ENCODE measurements at places on chromosomes 5 and 9. TPM values are rescaled to one million over a fixed set of nuclear protein-coding genes. Genes with fewer than 3 reads are reported as not detected.

- H3K36me3 ChIP-seq: no peaks in the 10 kb centered on the region
- H3K4me3 ChIP-seq: no peak overlapping the region
- no peak for DNase-seq
- H3K27me3 ChIP-seq: no peaks in the 10 kb centered on the region
- H3K4me1 ChIP-seq: no peaks in the 10 kb centered on the region
Observed at GRCh38 chr5:135065306-135066265, 31.6 kb upstream of the PITX1 start.

DNA sequence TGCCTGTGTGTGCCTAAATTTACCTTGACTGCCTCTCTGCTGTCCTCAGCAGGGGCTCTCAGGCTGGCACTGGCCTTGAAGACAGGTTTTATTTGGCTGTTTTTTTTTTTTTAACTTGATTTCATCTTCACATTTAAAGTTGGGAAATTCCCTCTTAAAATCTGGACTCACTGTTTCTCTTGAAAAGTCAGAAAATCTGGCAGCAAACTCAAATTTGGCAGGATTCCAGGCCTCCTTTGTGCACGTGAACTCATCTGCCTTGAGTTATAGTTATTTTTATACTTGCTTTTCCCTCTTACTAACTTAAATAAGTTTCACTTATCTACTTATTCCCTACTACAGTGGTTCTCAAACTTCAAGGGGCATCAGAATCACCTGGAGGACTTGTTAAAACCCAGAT, 118.4 kb upstream of the MAP3K1 start:
- no peak overlapping the region for H3K4me3 ChIP-seq
- H3K4me1 ChIP-seq: peaks cover 22% of the 10 kb centered on the region
- H3K27me3 ChIP-seq: no peaks in the 10 kb centered on the region
- H3K36me3 ChIP-seq: no peaks in the 10 kb centered on the region
- no peak overlapping the region for H3K27ac ChIP-seq

Gene PCDHB3
- not detected for total RNA-seq

Gene C5orf63
- 7.6 TPM for total RNA-seq

Gene SLC6A19
- 0.29 TPM for total RNA-seq

Gene ZNF618
- 1.2 TPM for total RNA-seq

DNA sequence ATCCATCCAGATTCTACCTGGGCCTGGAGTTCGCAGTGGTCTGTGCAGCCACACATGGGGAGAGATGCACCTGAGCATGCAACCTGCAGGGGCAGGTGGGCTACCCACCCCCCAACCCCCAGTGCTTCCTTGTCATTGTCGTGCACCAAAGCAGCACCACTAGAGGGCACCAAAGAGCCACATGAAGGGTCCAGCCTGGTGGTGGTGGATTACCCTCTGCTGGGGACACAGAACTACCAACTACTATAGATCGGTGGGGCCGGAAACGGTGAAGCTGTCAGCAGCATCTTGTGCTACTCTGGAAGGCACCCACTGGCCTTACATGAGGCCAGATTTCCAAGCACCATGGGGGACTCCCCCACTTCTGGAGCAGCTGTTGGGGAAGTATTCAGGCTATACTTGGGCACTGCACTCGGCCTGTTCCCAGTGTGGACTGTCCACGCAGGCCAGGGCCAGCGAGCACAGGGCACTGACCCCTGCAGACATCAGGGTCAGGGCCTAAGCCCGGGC, 60.2 kb upstream of the TBC1D2 start:
- DNase-seq: peak; percentile 90
- H3K36me3 ChIP-seq: no peaks in the 10 kb centered on the region
- no peak overlapping the region for H3K4me3 ChIP-seq
- no peaks in the 10 kb centered on the region for H3K4me1 ChIP-seq

Gene TXNDC8
- not detected for total RNA-seq

Gene IL5
- not detected for total RNA-seq

DNA sequence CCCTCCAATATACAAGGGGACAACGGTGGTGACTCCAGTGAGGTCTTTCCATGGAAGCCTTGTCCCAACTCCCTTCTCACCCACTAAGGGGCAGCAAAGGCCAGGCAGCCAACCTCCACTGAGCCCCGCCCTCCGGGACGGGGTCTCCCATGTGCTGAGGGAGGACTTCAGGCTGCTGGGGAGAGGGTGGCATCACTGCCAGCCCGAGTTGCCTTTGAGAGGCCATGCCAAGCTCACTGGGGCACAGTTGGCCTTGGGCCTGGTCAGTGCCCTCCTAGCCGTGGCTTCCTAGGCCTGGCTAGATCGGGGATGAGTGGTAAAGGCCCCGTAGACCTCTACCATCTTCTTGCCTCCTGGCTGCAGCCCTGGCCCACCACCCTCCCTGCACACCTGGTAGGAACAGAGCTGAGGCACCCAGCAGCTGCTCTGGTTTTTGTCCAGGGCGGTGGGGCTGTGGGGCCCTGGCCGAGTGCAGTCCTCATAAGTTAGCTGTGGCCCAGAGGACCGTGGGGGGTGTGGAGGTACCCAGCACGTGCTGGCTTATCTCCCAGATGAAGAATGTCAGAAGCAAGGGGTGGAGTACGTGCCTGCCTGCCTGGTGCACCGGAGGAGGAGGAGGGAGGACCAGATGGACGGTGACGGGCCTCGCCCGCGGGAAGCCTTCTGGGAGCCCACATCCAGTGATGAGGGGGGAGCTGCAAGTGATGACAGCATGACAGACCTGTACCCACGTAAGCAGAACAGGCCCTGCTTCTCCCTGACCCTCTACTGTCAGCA, 3.2 kb downstream of the SURF2 start:
- H3K27me3 ChIP-seq: no peaks in the 10 kb centered on the region
- H3K4me3 ChIP-seq: no peak overlapping the region
- peaks cover 2% of the 10 kb centered on the region for H3K36me3 ChIP-seq
- DNase-seq: peak; percentile 70

DNA sequence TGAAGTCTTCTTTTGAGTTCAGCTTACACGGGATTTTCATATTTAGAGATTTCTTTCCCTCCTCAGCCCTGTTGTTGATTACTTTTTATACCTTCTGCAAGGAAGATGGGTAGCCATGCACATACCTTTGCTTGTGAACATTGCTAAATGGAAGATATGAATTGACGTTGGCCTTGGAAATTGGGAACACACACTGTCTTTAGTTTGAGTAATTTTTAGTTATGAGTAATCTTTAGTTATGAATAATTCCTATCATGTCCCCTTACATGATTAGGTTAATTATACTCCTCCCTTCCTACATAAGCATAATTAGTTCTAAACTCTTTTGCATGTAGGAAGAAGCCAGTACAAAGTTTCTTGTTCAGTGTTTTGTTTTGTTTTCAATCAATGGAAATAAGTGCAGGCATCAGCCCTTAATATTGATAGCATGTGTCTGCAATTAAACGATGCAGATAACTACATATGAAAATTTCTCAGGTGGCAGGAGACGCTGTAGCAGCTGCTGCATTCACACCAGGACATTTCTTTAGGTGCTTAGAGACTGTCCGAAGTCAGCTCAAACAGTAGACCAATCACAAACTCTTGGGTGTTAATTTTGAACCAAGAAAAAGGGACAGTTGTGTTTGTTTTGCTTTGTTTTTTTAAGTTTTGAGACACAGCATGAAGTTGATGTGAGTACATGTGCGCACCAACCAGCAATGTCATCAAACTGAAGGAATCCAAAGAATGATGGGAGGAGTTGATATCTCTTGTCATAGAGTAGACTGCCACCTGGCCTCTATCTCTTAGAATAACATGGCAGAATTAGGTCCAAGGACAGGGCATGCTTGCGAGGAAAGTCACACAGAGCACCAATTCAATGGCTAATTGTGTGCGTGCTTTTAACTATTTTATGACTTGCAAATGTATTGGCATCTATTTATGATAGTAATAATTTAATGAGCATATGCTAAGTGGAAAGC, 51.4 kb downstream of the SMARCA2 start:
- no peaks in the 10 kb centered on the region for H3K4me1 ChIP-seq
- no peak overlapping the region for H3K4me3 ChIP-seq
- no peak overlapping the region for H3K27ac ChIP-seq
- DNase-seq: no peak
- no peaks in the 10 kb centered on the region for H3K27me3 ChIP-seq
- H3K36me3 ChIP-seq: no peaks in the 10 kb centered on the region

DNA sequence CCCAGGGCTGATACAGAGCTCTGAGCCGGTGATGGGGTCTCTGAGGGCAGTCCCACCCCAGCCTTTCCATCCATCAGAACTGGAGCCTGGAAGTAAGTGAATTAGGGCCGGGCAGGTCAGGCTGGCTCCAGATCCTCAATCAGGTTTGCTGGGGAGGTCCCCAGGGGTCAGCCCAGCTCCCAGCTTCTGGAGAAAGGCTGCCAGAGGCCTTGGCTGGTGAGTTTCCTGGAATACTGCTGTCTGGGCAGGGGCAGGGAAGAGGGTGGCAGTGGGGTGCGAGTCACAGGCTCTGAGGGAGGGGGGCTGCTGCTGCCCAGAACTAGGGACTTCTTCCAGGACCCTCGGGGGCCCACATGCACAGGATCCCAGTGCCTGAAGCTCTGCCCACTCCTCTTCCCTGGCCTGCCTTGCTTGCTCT, 200.6 kb upstream of the MVB12B start:
- DNase-seq: no peak
- H3K36me3 ChIP-seq: no peaks in the 10 kb centered on the region
- H3K27ac ChIP-seq: peak overlapping the region; percentile 18
- peaks cover 46% of the 10 kb centered on the region for H3K4me1 ChIP-seq

Gene ERCC8
- 18.3 TPM for total RNA-seq

Gene SHB
- total RNA-seq: 18.4 TPM

GRCh38 chr5:16568875-16569580, 47.8 kb downstream of the RETREG1 start:
- DNase-seq: no peak
- no peak overlapping the region for H3K27ac ChIP-seq
- no peaks in the 10 kb centered on the region for H3K36me3 ChIP-seq
- H3K4me1 ChIP-seq: peaks cover 3% of the 10 kb centered on the region

- no peaks in the 10 kb centered on the region for H3K4me1 ChIP-seq
- no peak overlapping the region for H3K27ac ChIP-seq
- H3K36me3 ChIP-seq: no peaks in the 10 kb centered on the region
Observed at GRCh38 chr9:131017067-131017466, 8.1 kb downstream of the LAMC3 start.

DNA sequence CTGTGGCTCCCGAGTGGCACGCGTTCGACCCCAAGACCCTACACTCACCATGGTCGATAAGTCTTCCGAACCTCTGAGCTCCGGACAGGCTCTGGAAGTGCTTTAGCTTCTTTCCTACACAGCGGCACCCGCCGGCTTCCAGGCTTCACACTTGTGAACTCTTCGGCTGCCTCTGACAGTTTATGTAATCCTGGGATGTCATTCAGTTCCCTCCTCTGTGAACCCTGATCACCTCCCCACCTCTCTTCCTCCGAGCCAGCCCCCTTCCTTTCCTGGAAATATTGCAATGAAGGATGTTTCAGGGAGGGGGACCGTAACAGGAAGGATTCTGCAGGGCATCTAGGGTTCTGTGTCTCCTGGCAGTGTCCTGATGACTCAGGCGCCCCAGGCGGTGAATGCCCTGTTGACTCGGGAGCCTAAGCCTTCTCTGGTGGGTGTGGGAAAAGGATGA, at the start of gene CD14:
Gene CD14, minus strand, starts transcription at position 155 of the 451 bp plus-strand sequence. Its CDS starts 104 bp downstream, at position 51.
- H3K4me3 ChIP-seq: peak within 1 kb of the TSS; percentile 49
- H3K27me3 ChIP-seq: no peaks in the 10 kb centered on the region
- H3K4me1 ChIP-seq: peaks cover 17% of the 10 kb centered on the region

Gene DBH
- total RNA-seq: not detected

GRCh38 chr5:140110646-140110957, 3.3 kb upstream of the PURA start:
- H3K4me1 ChIP-seq: peaks cover 4% of the 10 kb centered on the region
- no peaks in the 10 kb centered on the region for H3K27me3 ChIP-seq
- DNase-seq: no peak
- no peaks in the 10 kb centered on the region for H3K36me3 ChIP-seq
- no peak overlapping the region for H3K27ac ChIP-seq
- no peak overlapping the region for H3K4me3 ChIP-seq

Gene FBXL7
- total RNA-seq: not detected

Gene C5orf52
- not detected for total RNA-seq

GRCh38 chr9:126420643-126421564, 94.3 kb downstream of the MVB12B start:
- DNase-seq: no peak
- H3K4me1 ChIP-seq: no peaks in the 10 kb centered on the region
- no peak overlapping the region for H3K4me3 ChIP-seq

- H3K4me1 ChIP-seq: peaks cover 46% of the 10 kb centered on the region
- no peak for DNase-seq
- H3K4me3 ChIP-seq: 0 out of 2 replicates have a peak overlapping the region, but pooled peaks have one; percentile 3
- peak overlapping the region; percentile 95 for H3K27ac ChIP-seq
- no peaks in the 10 kb centered on the region for H3K27me3 ChIP-seq
Observed at GRCh38 chr9:129414993-129415941, 205.6 kb downstream of the C9orf50 start.

- no peak overlapping the region for H3K4me3 ChIP-seq
- no peaks in the 10 kb centered on the region for H3K36me3 ChIP-seq
- DNase-seq: no peak
- H3K27ac ChIP-seq: no peak overlapping the region
- H3K27me3 ChIP-seq: no peaks in the 10 kb centered on the region
Observed at GRCh38 chr9:93468763-93469456, 15.5 kb upstream of the FAM120AOS start.

GRCh38 chr5:116371431-116371830, 203.2 kb downstream of the SEMA6A start:
- no peak for DNase-seq
- no peaks in the 10 kb centered on the region for H3K27me3 ChIP-seq
- H3K36me3 ChIP-seq: no peaks in the 10 kb centered on the region
- H3K4me1 ChIP-seq: peaks cover 7% of the 10 kb centered on the region
- H3K4me3 ChIP-seq: no peak overlapping the region

DNA sequence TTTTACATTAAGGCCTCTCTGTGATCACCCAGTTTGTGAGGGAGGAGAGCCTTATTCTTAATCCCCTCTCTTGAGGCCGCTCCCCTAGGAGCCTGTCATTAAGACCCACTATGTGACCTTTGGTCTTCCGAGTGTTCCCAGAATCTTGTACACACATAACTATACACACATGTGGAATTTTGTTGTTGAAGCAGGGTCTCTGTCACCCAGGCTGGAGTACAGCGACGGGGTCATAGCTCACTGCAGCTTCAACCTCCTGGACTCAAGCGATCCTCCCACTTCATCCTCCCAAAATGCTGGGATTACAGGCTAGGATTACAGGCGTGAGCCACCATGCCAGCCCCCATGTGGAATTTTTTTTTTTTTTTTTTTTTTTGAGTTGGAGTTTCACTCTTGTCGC, 14.8 kb upstream of the PHYHD1 start:
- no peaks in the 10 kb centered on the region for H3K27me3 ChIP-seq
- peaks cover 1% of the 10 kb centered on the region for H3K36me3 ChIP-seq
- DNase-seq: no peak
- H3K27ac ChIP-seq: no peak overlapping the region

GRCh38 chr5:173686950-173687349, 70.5 kb upstream of the BOD1 start:
- no peak overlapping the region for H3K27ac ChIP-seq
- no peak overlapping the region for H3K4me3 ChIP-seq
- DNase-seq: no peak
- peaks cover 34% of the 10 kb centered on the region for H3K4me1 ChIP-seq
- no peaks in the 10 kb centered on the region for H3K36me3 ChIP-seq

- H3K27ac ChIP-seq: no peak overlapping the region
- no peaks in the 10 kb centered on the region for H3K4me1 ChIP-seq
- no peaks in the 10 kb centered on the region for H3K27me3 ChIP-seq
- no peak overlapping the region for H3K4me3 ChIP-seq
- DNase-seq: no peak
- H3K36me3 ChIP-seq: no peaks in the 10 kb centered on the region
Observed at GRCh38 chr5:113020461-113021273, 44.1 kb downstream of the DCP2 start.

Gene WHRN
- 1.4 TPM for total RNA-seq

GRCh38 chr9:136190237-136190601, 14.7 kb downstream of the LHX3 start:
- H3K4me3 ChIP-seq: no peak overlapping the region
- H3K27ac ChIP-seq: no peak overlapping the region
- no peaks in the 10 kb centered on the region for H3K4me1 ChIP-seq
- no peaks in the 10 kb centered on the region for H3K27me3 ChIP-seq

Gene PCDHAC1
- not detected for total RNA-seq

Gene SLC6A18
- total RNA-seq: not detected
